Fibroblast of skin of back (primary cell): ENCODE measurements at places on chromosomes 4 and X.
A peak's percentile ranks its signal among the peaks of the same experiment; 100 is the strongest.

DNA sequence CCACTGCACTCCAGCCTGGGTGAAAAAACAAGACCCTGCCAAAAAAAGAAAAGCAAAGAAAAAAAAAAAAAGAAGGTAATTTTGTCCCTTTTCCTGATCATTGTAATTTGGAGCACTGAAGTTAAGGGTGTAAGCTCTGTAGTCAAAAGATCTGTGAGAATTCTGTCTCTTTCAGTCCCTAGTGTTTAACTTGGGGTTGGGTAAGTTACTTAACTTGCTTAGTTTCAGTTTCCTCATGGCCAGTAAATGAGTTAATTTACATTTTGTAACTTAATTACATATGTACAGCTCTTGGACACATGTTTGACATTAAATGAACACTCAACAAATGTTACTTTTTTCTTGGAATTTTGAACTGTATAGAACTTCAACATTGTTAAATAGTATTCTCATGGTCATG is 10.9 kb upstream of the UBE2K start:
- DNase-seq: no peak

DNA sequence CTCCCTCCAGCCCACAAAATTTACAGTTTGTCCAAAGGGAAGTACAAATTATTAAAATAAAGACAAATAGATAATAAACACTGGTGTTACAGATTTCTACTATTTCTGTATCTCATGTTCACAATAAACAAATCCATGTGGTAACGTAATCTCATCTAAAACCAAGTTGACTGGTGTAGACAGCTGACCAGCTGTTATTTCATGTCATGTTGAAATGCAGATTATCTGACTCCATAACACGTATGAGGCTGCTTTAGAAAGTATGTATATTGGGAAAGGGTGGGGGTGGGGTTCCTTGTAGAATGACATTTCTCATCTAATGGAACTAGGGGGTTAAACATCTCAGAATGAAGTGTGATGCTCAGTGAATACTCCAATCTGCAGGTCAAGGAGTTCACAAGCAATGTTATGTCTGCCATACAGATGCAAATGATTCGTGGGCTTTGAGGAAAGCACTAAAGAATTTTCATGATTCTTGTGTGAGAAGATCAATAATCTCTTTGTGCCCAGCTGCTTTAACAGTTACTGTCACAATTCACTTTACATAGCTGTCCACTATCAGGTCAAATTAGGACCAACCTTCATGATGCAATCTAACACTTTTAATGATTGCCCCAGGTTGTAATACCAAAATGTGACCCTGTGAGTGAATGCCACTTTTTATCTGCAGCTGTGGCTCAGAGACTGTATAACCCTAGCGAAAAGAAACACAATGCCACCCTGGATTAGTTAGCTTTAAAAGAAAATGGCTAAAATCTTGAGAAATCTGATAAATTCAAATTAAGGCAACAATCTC is 114.0 kb downstream of the ENOX2 start:
- DNase-seq: no peak

DNA sequence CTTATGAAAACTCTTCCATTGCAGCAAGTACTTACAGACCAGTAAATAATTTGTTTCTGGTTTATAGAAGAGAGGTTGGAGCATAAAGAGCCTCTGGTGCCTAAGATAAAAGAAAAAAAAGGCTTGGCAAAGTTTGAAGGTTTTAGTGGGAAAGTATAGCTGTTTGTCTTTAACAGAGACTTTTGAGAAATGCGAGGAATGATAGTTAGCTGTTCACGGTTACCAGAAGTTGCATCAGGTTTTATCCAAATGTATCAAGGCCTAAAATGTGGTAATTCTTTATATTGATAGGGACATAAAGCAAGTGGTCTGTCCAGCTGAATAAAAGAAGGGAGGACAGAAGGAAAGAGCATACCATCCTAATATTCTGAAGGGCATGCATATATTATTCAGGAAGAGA is 29.3 kb downstream of the RAP1GDS1 start:
- peak; percentile 89 for DNase-seq

GRCh38 chrX:44010626-44011025 is 37.4 kb upstream of the NDP start:
- no peak for DNase-seq

DNA sequence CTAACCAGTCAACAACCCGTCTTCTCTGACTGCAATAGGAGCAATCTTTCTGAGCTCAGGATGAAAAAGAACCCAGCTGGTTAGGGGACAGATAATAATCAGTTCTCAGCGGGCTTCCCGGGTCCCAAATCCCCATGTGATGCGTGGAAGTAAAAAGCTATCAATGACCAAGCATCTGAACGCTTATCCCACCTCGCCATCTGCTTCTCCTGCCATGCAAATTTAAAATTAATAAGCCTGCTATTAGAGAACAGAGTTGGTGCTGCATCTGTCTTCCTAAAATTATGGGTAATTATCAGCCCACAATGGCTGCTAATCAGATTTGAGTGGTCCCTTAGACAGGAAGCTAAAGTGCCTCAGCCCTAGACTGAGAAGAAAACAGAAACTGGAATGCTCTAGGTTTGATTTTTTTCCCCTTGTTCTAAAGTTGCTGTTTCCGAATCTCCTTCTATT is 37.5 kb downstream of the AFAP1 start:
- DNase-seq: no peak

- peak; percentile 74 for DNase-seq
These were observed 74.4 kb downstream of the MTMR1 start for GRCh38 chrX:150767475-150768131.

GRCh38 chr4:39384563-39384962 is 18.4 kb upstream of the RFC1 start:
- no peak for DNase-seq

- DNase-seq: peak; percentile 65
These were observed 153.5 kb downstream of the STK32B start for GRCh38 chr4:5204781-5205180.

- DNase-seq: no peak
These were observed 56.7 kb downstream of the NAF1 start for GRCh38 chr4:163109967-163110366.

DNA sequence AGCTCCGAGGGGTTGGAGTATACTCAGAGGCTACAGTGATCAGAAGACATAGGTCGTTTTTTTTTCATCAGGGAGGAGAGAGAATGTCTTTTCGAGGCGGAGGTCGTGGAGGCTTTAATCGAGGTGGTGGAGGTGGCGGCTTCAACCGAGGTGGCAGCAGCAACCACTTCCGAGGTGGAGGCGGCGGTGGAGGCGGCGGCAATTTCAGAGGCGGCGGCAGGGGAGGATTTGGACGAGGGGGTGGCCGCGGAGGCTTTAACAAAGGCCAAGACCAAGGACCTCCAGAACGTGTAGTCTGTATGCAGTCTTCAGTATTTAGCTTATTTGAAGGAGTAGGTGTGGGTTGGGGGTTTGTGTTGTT is 500 bp downstream of the GAR1 start:
- no peak for DNase-seq

DNA sequence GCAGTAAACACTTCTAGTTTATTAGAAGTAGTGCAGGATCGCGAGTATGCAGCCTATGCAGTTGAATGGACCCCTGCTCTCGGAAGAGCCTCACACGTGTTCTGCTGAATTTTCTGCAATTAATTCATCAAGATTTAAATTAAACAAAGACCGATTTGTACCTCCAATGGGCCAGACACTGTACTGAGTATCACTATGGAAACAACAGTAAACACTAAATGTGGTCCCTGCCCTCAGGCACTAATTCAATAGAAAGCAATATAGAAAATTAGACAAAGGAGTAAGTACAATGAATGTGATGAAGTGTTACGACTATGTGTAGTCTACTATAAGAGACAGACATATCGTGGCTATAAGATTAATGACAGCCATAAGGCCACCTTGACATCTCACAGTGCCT is 740.3 kb upstream of the FRG1 start:
- DNase-seq: no peak

DNA sequence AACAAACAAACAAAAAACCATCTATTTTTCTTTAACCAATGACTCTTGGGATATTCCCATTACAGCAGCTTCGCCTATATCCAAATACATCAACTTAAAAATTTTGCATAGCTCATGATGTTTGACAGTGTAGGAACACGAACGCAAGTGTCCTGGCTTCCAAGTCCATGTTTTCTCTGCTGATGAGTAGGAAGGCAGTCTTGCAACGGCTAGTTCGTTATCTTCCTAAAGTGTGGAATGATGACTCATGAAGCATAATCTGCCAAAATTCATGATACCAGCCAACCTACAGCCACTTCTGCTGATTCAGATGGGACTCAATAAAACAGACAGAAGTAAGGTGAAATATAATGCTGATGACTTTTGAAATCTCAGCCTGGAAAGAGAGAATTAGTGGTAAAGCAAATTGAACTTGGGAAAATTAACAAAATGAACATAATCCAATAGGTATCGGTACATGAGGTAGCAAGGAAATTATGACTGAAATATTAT is 6.4 kb upstream of the SEPTIN11 start:
- peak; percentile 42 for DNase-seq

- no peak for DNase-seq
These were observed 47.4 kb downstream of the WWC2 start for GRCh38 chr4:183146478-183146877.

- no peak for DNase-seq
These were observed 632.2 kb downstream of the SPOCK3 start for GRCh38 chr4:166602068-166602467.

- DNase-seq: no peak
These were observed 79.8 kb downstream of the IQCM start for GRCh38 chr4:149735796-149736195.

GRCh38 chr4:15400226-15400625 is 27.6 kb upstream of the C1QTNF7 start:
- DNase-seq: no peak

- peak; percentile 53 for DNase-seq
These were observed 1.6 kb downstream of the APBB2 start for GRCh38 chr4:41212616-41213203.

DNA sequence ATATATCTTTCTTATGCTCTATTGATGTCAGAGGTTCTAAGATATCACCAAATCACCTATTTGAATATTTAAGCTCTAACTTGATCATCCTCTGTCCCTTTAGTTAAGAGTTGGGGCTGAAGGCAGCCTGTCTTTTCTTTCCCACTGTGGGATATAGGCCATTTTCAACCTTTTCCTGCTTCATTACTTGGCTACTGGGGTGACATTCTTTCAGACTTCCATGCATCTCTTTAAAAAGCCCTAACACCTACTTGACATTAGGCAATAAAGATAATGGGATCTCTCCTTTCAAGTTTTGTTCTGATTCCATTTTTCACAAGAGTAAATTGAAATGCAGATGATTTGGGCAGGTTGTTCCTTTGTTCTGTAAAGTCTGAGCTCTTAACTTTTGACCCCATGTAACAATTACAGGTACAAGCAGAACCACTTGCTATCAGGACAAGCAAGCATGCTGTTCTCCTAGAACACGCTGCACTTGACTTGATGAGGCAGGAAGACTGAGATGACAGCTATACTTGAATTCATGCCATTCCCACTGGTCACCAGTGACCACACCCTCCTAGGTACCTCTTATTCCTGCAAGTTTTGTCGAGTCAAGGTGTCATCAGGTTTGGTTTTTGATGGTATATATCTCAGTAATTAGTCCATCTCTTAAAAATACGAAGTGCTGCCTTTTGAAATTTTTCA is 18.2 kb downstream of the HOPX start:
- DNase-seq: no peak

- DNase-seq: no peak
These were observed 62.5 kb downstream of the ABLIM2 start for GRCh38 chr4:8095956-8096689.

DNA sequence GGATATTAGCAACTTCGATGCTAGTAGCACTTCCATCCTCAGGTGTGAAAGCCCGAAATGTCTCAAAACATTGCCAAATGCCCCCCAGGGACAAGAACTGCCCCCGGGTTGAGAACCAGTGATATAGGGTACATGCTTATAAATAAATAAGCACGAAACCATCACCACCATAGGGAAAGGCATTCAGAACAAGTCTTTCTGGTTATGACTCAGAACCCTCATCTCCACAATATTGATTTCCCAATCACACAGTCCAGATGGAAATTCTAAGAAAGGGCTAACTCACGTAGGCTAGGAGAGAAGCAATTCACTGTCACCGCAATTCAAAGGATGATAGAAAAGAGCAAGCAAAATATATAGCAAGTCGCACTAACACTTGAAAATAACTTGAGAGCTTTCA is 84.8 kb downstream of the ANOS1 start:
- no peak for DNase-seq
